Suppressor macrophage (primary cell): ENCODE measurements at places on chromosomes 16 and 17.
A peak's percentile ranks its signal among the peaks of the same experiment; 100 is the strongest.

- DNase-seq: no peak
These were observed 19.2 kb downstream of the PLXDC1 start for GRCh38 chr17:39132192-39132610.

DNA sequence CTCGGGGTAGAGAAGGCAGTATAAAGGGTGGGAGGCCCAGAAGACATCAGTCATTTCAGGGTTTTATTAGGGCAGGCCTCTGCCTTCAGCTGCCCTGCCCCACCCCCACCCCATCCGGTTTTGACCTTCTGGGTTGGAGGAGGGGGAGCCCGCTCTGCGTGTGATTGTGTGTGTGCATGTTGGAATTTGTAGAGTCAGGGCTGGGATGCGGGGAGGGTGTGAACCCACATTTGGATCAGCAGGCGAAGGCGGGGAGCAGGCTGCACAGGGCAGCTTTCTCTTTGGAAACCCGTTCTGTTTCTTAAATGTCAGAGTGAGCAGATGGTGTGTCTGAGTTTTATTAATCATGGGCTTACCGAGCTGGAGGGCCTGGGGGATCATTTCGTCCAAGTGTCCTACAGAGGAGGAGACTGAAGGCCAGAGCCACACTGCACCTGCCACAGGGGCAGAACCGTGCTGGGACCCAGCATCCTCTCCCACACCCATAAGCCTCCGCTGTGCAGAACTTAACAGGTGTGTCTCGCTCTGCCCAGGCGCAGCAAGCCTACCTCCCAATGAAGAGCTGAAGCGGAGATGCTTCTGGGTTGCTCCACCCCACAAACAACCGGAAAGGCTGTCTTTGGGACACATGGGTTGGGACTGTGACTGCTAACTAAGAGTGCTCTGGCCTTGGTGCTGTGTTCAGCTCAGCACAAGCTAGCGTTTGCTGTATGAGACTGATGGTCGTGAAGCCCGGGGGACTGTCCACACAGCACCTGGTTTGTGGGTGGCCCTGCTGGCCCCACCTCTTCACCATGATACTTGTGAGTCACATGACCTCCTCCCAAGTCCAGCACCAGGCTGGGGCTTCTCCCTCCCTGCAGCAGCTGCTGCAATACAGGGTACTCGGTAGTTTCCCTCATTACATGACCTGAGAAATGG is 70.9 kb upstream of the GSE1 start:
- DNase-seq: no peak

DNA sequence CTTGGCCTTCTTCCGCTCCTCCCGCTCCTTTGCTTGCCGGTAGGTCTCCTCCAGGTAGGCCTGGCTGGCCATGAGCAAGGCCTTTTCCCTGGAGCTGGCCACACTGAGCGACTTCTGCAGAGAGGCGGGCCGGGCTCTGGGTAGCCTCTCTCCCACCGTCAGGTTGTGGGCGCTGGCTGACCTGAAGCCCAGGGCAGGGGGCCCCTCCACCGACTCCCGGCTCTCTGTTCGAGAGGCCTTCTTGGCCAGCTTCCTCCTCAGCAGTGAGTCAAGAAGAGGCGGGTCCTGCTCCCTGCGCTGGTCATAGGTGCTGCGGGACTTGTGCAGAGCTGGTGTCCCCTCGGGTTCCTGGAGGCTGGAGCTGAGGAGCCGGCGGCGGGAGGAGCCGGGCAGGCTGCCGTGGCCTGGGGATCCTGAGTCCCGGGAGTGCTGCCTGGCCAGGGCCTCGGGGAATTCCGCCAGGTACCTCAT is 12.8 kb downstream of the GPR179 start:
- no peak for DNase-seq

DNA sequence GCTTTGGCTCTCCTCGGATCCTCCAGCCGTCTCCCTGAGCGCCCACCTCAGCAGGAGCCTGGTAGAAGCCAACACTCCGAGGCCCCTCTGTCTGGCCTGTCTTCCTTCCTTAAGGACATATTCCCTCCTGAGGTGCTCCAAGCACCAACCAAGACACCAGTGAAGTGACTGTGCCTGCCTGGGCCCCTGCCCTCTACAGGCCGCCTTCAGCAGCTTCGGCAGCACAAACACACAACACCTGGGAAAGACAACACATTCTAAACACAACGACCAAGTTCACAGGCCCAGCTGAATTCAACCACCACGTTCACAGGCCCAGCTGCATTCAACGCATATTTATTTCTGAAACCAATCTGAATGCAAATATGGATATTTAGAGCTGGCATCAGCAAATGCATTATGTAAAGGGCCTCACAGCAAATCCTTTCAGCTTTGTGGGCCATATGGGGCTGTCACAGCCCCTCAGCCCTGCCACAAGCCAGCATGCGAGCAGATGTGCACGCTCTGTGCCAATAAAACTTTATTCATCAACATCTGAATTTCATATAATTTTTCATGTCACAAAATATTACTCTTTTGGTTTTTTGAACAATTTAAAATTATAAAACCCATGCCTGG is 12.2 kb downstream of the GALNS start:
- DNase-seq: no peak

DNA sequence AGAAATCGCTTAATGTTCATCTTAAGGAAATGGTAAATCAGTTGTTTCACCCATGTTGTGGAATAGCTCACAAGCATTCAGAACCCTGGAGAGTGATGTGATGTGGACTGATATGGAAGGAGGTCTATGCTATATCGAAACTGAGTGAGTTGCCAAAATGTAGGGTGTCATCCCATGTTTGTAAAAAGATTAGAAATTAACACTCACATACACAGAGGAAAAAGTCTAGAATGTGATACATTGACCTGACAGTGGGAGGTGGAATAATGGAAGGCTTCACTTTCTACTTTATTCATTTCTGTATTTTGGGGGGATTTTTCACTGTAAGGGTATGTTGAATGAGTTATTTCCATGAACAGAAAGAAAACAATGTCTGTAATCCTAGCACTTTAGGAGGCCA is 4.7 kb upstream of the PRM1 start:
- no peak for DNase-seq

DNA sequence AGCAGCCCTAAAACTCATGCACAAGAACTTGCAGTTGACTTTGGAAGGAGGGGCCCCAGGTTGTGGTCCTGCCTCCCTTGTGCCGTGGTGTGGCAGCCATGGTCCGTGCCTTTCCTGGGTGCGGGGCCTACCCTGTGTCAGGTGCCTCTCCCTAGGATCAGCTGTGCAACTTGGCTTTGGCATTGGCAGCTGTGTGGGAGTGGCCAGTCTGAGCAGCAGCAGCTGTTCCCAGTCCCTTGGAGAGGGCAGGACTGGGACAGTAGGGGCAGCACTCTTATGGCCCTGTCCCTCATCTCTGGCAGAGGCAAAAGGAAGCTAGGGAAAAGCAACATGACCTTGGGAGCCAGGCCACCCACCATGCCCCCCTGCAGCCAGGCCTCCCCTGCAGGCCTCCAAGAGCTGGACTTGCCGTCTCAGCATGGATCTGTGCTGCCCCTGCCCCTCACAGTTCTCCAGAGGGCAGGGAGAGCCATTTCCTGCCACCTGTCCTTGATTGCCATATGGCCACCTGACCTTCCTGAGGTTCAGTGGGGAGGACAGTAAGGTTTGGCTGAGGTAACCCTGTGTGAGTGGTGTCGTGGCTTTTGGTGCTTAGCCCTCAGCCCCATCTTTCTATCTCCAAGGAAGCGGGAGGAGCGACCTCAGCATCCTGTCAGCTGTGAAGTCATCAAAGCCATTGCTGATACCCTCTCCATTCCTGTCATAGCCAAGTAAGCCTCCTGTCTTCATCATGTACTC is 15.5 kb upstream of the NFATC3 start:
- no peak for DNase-seq

GRCh38 chr16:89700649-89701424 is 668 bp downstream of the SPATA2L start:
- DNase-seq: peak; percentile 70

GRCh38 chr16:75733305-75734211 is 7.3 kb upstream of the CPHXL start:
- DNase-seq: no peak

DNA sequence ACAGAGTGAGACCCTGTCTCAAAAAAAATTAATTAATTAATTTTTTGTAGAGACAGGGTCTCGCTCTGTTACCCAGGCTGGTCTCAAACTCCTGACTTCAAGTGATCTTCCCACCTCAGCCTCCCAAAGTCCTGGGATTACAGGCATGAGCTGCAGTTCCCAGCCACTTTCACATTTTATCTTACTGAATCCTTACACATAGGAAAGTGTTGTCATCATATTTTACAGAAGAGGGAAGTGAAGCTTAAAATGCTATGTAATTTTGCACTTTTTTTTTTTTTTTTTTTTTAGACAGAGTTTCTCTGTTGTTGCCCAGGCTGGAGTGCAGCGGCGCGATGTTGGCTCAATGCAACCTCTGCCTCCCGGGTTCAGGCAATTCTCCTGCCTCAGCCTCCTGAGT is 21.1 kb upstream of the ZNF629 start:
- DNase-seq: peak; percentile 85

GRCh38 chr16:67871256-67871655 is 1.6 kb upstream of the EDC4 start:
- no peak for DNase-seq

DNA sequence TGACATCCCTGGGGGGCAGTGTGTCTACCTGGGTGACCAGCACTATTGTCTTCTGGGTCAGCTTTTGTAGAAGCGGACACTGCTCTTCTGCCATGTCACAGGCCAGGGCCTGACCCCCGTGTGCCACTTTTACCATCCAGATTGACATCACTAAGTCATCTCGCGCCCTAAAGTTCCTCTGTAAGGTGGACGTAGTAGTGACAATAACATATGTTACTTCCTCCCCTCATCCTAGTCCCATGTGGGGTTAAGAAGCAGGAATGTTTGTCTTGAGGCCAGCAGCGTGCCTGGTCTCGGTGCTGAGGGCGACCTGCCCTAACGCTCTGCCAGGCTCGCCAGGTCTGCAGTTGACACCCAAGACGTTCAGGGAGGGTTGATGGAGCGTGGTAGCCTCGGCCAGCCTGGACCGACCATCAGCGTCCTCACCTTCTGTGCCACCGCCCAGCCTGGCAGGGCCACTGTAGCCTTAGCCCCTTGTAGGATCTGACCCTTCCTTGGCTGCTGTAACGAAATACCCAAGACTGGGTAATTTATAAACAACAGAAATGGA is 20.7 kb downstream of the GAA start:
- no peak for DNase-seq

GRCh38 chr16:81608523-81609209 is 164.1 kb downstream of the CMIP start:
- peak; percentile 70 for DNase-seq

GRCh38 chr17:81334391-81334901 is 39.3 kb upstream of the SLC38A10 start:
- DNase-seq: no peak

GRCh38 chr17:259341-259976 is 78.0 kb upstream of the DOC2B start:
- DNase-seq: no peak

DNA sequence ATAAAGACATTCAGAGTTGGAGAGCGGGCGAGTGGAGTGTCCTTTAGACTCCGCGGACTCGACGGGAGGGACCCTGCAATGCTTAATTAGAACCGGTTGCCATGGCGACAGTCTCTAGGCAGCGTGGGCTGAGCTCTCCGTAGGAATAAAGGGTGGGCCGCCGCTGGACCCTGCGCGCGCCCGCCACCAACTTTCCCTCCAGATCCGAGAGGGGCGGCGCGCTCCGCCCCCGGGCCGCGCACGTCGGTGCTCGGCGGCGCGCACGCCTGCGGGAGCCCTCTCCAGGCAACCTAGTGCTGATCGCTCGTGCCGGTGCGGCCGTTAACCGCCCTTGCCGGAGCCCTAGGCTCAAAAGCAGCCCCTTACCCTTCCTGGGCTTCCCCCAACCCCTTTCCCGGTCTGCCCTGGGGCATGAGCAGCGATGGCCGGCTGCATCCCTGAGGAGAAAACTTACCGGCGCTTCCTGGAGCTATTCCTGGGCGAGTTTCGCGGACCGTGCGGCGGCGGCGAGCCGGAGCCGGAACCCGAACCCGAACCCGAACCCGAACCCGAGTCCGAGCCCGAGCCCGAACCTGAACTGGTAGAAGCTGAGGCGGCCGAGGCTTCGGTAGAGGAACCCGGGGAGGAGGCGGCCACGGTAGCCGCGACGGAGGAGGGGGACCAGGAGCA is at the start of gene PPM1E:
Gene PPM1E (plus strand): TSS at position 278 of the 669 bp plus-strand sequence.
- DNase-seq: peak; percentile 77

DNA sequence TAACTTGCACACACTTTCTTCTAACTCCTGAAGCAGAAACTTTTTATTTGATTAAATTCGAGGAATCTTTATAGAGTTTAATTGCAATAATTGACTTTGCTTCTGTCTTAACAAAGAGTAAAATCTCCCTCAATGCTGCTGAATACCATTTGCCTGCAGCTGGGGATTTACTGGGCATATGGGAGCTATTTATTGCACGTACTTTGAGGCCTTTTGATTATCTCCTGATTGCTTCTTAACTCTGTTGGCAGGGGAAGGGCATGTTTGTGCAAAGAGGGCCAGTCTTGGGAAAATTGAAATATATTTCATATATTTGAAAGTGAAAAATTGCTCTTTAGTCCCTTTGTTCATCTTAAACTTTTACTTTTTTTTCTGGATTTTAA is 156.8 kb upstream of the CHMP6 start:
- no peak for DNase-seq

DNA sequence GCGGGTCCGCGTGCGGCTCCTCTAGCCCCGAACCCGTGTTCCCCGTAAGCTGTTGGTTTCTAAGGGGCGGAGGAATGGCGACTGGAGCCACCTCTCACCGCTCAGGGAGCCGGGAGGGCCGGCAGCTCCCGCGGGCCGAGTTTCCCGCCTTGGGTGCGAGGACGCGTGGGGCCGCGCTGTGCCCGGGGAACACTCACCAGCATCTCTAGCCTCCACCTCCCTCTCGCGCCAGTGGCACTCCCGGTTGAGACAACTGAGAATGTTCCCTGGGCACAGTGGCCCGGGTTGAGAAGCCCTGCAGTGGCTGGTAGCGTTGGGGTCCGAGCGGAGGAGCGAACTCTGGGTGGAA is 560 bp downstream of the TELO2 start:
- DNase-seq: peak; percentile 31

GRCh38 chr17:72488555-72489271 is 367.9 kb downstream of the SOX9 start:
- DNase-seq: no peak

GRCh38 chr16:72637306-72637705 is 410.6 kb downstream of the ZFHX3 start:
- DNase-seq: no peak

DNA sequence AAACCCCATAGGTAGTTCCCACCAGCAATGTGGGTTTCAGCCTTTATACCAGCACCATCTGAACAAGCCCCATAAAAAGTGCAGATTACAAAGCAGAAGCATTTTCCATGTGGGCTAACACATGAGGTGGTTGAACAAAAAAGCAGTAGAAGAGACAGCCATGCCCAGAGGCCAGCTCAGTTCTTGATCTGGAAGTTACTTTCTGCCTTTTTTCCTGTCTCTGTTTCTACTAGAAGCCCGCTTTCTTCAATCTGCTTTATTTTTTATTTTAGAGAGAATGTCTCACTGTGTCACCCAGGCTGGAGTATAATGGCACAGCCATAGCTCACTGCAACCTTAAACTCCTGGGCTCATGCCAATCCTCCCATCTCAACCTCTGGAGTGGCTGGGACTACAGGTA is 31.5 kb upstream of the APOH start:
- DNase-seq: no peak
